Colonic mucosa (tissue), 4 donors: ENCODE measurements at places on chromosomes 2 and 18. TPM values are rescaled to one million over a fixed set of nuclear protein-coding genes. Genes with fewer than 3 reads are reported as not detected.
A peak's percentile ranks its signal among the peaks of the same experiment; 100 is the strongest.

GRCh38 chr2:191661097-191661924, 16.6 kb upstream of the NABP1 start:
- DNase-seq, result no peak

GRCh38 chr2:196935432-196935831, 8.9 kb upstream of the PGAP1 start:
- DNase-seq, result no peak

DNA sequence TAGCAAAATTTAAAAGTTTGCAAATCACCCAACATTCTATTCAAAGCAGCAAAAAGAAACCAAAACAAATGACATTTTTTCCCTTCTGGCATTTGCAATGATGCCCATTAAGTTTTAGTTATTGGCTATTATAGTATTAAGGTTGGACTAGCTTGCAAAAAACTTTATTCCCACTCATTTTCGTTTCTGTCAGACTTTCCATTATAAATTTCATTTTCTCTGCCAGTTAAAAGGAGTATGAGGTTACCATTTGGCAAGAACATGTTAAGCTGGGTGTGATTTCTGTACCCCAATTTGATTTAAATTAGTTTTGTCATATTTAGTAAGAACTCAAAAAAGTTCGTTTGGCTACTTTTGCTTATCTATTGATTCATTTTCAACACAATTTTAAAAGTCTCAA, 187.9 kb downstream of the TCF4 start:
- DNase-seq, result no peak

- no peak for DNase-seq
Measured at GRCh38 chr2:14661163-14661562, 28.6 kb downstream of the LRATD1 start.

DNA sequence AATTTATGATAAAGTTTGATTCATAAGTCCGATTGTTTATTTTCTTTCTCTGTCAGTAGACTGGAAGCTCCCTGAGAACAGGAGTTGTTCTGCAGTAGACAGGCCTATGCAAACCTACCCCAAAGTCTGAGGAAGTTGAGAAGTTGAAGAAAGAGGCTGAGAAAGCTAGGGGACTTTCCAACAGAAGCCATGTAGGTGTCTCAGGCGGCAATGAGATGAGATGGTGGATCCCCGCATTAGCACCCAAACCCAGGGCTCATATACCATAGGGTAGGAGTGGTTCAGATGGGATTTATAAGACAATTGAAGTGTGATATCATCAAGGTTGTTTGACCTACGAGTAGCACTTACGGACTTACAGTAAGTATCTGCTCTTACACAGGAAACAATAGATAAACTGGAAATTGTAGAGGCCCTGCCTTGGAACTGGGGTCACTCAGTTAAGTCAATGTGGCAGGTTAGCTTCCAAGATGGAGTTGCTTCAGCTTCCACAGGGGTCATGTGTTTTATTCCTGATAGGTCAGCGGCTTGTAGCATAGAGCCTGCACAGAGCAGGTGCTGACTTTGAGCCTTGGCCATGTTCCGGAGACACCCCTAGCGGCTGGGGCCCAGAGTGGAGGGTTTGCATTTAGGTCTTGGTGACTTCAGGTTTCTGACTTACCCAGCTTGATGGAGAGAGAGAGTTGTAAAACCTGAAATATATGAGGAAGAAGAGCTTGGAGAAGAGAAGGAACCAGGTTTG, 2.3 kb upstream of the PSD4 start:
- DNase-seq, result no peak

DNA sequence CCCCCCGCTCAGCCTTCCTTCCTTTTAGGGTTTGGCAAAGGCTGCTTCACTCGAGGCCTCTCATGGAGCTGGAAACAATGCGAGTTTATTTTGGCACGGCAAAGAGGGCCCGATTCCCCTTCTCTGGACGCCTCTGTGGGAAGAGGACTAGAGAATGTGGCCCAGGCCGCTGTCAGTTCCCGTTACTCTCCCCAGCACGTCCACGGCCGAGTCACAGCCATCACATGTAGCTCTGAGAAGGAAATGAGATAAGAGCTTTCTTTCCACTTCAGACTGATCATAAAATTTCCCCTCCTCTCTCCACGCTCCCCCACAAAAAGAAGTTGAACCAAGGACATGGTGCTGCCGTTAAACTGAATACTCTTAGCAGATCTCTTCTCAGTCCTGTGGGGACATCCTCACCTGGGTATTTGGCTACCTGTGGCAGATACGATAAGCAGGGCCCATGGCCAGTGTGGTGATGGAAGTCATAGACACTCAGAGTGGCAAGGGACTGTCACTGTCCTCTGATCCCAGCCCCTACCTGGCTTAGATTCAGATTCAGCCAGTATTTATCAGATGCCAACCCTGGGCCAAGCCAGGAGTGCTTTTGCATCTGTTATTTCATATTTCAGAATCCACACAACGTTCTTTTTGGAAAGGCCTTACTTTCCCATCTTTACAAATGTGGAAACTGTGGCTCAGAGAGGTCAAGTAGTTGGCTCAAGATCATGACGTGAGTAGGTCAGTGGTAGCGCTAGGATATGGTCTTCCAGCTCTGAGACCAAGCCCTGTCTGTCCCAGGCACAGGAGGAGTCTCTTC, 101.2 kb downstream of the MCFD2 start:
- peak; percentile 52 for DNase-seq

GRCh38 chr2:197249381-197250083, 61.0 kb downstream of the ANKRD44 start:
- DNase-seq, result no peak

GRCh38 chr18:66616523-66616983, 12.7 kb upstream of the CDH19 start:
- peak; percentile 17 for DNase-seq

DNA sequence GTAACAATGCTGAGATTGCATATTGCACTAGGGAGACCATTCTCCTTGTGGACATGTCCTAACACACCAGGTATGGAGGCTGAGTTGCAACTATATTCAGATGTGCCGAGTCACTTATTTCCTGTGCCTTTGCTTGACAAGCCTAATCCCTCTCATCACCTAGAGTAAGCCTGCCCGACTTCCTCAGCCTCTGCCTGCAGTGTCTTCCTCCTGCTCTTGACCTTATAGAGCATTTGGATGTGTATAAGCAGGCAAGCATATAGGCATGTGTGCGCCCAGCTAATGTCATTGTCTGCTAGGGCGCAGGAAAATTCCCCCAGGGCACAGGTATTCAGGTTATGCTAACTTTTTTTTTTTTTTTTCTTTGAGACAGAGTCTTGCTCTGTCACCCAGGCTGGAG, 316.9 kb downstream of the CDH2 start:
- DNase-seq, result no peak

DNA sequence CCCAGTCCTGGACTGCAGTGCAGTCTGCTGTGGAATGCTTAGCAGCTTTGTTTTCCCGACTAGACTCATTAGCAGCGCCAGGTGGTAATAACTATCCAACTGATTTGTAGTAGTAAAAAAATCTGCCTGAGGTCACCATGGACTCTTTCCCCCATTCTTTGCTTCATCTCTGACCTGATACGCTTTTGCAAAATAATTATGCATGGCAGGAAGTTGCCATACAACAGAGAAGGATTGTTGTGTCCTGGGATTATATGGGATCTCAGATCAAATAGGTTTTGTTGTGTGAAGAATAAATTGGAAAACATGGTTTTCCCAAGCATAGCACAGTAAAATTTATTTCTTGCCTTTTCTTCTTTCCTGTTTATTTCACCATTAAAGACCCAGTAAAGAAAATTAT, 72.4 kb upstream of the ATP5MC3 start:
- DNase-seq, result no peak

DNA sequence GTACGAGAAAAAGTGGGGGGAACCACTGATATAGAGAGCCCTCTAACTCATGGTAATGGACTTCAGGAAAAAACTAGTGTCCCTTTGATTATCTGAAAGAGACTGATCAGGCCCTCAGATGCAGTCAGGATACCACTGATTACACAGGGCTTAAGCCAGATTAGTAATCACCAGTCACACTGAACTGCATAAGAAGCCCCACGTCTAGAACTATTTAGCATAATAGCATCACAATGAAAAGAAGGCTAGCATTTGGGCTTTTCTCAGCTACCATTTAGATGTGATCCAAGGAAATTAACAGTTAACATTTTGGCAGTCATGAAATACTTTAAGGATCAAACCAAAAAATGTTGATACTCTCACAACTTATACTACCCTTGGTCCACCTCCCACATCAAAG, 813.1 kb upstream of the POU3F3 start:
- DNase-seq, result no peak

DNA sequence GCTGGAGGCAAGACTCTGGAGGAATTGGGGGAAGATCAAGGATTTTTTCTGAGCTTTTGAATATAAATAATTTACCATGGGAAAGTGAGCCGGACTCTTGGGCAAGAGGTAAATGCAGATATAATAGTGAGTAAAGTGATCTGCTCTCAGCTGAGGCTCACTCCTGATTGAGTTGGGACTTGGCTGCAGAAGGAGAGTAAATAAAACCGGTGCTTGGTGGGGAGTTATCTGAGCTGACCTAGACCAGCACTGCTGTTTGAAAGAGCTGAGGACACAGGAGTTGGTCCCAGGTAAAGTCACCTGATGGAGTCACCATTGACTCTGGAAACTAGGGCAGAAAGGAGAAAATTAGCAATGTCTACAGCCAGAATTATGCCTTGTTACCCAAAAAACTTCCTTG, 57.3 kb upstream of the LRPPRC start:
- no peak for DNase-seq

- no peak for DNase-seq
Measured at GRCh38 chr2:211934811-211935210, 603.8 kb downstream of the ERBB4 start.

DNA sequence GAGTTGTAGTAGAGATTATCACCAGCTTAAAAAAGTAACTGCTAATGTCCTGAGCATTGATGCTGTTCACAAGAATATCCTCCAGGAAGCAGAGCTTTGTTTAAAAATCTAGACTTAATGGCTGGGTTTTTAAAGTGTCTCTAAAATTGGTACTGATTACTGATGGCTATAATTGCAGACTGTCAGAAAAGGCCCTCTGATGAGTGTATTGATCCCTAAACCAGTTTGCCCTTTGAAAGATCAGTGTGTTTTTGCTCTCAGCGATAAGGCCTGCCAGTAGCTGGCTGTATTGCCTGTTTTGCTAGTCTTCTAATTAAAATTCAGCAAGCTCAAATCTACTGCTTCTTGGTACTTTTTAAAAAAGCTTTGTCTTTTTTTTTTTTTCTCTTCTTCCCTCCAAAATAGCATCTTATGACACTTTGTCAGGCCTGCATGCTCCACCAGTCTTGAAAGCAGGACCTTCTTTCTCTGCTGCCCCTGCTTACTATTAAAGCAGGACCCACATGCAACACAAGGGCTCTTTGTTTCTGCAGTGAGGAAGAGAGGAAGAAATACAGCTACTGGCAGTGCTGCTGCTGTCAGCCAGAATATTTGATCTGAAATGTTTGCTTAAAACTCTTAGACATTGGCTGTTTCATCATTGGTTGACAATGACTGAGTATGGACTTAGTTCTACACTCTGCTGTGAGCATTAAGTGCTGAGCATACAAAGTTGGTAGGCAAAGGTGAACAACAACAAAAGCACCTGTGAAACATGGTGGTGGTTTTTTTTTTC, 1.8 kb downstream of the SEC11C start:
- DNase-seq, result no peak

DNA sequence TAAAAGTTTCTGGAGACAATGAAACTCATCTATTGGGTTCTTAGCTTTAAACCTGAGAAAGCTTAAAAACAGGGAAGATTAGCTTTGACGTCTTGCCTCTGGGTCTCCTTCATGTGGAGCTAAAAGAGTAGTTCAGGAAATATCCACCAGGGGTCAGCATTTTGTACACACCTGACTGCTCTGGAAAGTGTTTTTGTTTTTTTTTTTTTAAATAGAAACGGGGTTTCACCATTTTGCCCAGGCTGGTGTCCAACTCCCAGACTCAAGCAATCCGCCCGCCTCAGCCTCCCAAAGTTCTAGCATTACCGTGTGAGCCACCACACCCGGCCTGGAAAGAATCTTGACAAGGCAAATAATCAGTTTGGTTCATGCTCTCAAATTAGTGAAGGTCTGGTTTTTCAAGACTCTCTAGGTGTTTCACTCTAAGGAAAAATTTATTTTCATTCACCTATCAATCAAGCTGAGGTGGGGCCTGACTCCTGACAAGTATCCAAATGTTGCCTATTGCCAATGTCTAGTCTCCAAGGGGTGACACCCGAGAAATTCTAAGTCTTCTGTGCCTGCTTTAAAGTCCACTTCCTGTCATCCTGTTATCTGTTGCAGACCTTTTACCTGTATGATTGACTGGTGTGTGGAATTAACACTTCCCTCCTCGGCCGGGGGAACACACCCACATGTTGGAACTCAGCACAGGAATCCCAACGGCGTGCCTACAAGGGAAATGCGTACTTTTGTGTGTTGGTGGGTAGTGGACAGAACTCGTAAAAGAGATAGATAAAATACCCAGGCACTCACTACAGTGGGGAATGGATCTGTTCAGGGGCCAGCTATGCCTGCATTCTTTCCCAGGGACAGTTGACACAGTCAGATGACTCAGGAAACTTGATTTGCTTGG, 11.3 kb downstream of the IL1RN start:
- peak; percentile 77 for DNase-seq

- peak; percentile 23 for DNase-seq
Measured at GRCh38 chr2:47664817-47665216, 118.1 kb upstream of the MSH6 start.

GRCh38 chr2:117308861-117309770, 505.4 kb upstream of the DDX18 start:
- no peak for DNase-seq

GRCh38 chr2:73759285-73759764, 20.6 kb downstream of the DUSP11 start:
- no peak for DNase-seq

DNA sequence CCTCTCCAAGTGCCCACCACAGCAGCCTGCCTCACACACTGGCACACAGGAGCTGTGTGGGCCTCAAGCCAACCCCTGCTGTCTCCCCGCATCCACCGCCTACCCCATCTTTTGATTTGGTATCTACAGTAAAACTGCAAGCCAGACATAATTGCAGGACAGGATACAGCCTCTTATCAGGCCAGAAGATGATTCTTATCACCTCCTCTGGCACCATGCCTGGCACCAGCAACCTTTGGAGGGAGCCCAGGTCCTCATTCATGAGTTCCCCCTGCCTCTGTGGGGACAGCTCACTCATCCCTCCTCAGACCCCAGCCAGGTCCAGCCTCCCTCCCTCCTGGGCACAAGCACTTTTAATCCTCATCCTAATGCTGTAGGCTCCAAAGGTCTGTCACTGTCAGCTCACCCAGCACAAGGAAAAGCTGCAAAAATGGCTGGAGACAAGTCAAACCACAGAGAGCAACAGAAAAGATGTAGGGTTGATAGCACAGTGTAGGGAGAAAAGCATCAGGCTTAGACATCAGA, 9.7 kb downstream of the RAB11FIP5 start:
- DNase-seq, result peak; percentile 36

The DPP10 gene
- 6.0 TPM for total RNA-seq

The C1GALT1C1L gene
- 0.22 TPM for total RNA-seq

The C1QL2 gene
- not detected for total RNA-seq

The IL1F10 gene
- total RNA-seq, result not detected

The ADD2 gene
- 0.79 TPM for total RNA-seq

The LCLAT1 gene
- total RNA-seq, result 20.0 TPM

The ALPP gene
- 0.11 TPM for total RNA-seq

The PRKAG3 gene
- not detected for total RNA-seq

The CNTNAP5 gene
- not detected for total RNA-seq

The ZNF521 gene
- total RNA-seq, result 3.8 TPM
